NCI-H1417 treated with DMSO at 0.1 percent for 48 hours (cell line): ENCODE measurements at places on chromosomes 5 and 9.

DNA sequence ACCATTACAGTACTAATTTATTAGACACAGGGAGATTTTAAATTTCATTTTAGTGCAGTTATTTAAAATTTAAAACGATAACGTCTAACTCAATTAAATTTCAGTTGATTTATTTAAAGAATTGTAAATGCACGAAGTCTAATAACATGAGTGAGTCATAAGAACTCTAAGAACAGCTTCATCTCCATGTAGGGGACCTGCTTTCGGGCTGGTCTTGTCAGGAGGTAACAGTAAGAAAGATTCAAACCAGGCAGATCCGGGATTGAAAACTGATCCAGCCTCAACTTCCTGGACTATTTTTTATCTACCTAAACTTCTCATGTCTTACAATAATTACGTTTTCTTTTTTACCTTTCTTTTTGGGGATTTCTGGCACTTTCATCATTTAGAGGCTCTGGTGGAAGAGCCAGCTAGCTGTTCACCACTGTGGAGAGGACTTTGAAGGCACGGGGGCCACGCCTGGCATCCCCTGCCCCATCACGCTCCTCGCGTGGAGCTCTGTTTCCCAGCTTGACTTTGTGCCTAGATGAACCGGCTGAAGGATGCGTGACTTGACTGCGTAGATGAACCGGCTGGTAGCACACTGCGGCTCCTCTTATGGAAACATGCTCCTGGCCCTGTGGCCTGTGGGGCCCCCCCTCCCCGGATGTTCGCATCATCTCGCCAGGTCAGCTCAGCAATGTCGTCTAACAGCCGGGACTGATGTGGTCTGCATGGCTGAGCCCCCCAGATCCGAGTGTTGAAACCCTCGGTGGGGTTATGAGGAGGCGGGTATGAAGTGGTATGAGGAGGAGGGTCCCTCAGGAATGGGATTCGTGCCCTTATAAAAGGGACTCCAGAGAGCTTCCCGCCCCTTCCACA, 26.0 kb downstream of the NDUFS6 start:
- no peak for DNase-seq

DNA sequence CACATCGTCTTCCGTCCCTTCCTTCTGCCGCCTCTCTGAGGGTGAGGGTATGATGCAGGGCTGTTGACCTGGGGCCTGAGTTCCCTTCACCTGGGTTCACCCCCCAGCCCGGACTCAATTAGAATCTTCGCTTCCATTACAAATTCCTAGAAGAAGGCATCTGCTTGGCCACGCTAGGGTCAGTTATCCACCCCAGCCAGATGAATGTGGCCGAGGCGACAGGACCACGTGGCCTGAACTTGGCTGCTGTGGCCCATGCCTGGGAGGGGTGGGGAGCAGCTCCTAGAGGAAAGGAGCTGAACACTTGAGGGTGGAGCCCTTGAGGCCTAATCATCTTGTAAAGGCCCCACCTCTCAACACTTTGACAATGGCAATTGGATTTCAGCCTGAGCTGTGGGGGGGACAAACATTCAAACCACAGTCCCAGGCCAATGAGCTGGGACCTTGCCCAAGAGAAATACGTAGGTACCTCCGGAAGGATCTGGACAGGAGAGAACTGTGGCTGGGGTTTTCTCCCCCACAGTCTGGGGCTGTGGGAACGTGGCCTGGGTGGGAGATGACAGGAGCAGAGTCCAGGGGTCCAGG, 90.6 kb upstream of the ADAMTS2 start:
- no peak for DNase-seq

- DNase-seq, result no peak
Observed at GRCh38 chr5:150595466-150596031, 44.9 kb upstream of the SYNPO start.

DNA sequence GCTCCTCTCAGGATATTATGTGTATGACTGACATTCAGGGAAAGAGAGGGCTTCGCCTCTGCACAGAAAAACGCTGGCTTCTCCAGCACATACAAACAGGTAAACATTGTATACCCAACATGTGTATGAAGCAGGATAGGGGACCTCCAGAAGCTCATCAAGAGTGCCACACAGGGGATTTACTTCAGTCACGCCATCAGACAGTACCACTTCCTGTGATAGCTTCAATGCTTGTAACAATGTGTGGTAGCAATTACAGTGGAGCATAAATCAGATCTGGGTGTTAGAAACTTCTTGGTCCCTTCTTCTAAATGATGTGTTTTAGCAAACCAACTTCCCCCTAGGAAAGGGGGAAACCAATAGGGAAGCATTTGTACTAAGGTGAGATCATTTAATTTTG, 160.8 kb downstream of the TSSK1B start:
- DNase-seq, result no peak

- no peak for DNase-seq
Observed at GRCh38 chr5:68994645-68995044, 99.2 kb upstream of the SLC30A5 start.

DNA sequence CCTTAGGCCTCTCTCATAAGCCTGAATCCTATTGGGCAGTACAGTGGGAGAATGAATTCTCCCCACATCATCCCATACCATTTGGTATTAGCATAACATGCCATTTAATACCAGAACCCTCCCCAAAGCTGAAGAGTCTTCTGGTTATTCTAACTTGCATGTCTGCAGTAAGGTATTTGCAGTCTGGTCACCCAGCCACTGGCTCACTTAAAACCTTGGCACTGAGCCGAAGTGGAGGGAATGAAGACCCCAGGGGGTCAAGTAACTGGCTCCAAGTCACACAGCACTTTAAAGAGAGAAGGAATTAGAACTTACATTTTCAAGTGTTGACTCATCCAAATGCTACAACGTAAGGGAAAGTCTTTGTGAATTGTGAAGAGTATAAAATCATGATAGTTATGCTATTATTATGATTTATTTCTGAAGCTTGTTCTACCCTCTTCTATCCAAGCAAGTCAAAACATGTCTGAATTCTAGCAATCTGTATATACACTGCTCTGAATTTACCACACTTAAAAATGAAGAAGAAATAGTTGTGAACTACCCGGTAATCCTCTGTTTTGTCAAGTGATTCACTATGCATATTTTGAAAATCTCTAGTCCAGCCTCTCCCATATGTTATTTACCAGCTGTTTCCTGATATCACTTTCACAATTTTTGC, 28.5 kb downstream of the GLRA1 start:
- DNase-seq, result no peak

DNA sequence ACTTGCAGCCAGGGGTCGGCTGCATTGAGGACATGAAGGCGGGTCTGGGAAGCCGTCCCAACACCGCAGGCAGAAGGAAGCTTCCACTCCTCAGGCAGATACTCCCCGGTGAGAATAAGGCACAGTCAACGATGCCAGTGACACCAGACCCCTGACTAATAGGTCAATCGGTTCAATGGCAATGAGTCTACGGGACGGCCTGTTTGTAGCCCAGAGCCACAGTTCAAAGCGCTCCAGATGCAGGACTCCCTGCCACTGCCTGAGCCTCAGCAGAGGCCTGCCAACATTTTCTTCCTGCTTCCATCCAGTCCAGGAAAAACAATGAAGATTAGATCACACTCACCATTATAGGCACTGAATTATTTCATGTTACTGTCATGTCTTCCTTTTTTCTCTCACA, 84.5 kb upstream of the SIMC1 start:
- DNase-seq, result no peak

DNA sequence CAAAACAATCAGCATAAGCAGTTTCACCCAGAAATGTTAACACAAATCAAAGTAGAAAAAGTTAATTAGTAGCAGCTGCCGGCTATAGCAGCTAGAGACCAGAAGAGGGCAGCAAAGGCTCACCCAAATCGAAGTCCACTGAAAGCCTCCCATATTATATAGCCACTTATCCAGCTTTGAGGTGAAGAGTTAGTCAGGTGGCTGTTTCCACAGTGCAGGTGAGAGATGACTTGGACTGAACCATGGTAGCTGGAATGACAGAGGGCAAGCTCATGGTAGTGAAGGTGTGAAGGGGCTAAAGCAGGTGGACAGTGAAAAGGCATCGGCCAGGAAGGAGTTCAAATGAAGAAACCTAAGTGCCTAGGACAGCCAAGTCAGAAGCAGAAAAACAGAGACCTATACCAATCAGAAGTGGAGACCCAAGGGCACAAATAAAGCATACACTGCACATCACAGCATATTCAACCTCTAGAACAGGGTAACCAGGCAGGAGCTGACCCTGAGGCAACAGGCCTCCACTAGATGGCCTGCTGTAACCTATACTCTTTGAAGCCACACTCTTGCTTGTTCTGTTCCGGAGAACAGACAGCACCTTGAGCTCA, 7.2 kb upstream of the RNF38 start:
- no peak for DNase-seq

DNA sequence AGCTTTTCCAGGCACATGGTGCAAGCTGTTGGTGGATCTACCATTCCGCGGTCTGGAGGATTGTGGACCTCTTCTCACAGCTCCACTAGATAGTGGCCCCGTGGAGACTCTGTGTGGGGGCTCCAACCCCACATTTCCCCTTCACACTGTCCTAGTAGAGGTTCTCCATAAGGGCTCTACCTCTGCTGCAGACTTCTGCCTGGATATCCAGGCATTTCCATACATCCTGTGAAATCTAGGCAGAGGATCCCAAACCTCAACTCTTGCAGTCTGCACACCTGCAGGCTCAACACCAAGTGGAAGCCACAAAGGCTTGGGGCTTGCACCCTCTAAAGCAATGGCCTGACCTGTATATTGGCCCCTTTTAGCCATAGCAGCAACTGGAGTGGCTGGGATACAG, 283.4 kb upstream of the KLF4 start:
- DNase-seq, result no peak

GRCh38 chr9:101711330-101711941, 27.0 kb downstream of the GRIN3A start:
- DNase-seq, result no peak

- DNase-seq, result no peak
Observed at GRCh38 chr9:99722877-99723276, 98.8 kb upstream of the NR4A3 start.

- no peak for DNase-seq
Observed at GRCh38 chr9:1052365-1053281, 2.5 kb downstream of the DMRT2 start.

GRCh38 chr5:5209089-5209488, 69.0 kb downstream of the ADAMTS16 start:
- DNase-seq, result no peak

- DNase-seq, result no peak
Observed at GRCh38 chr5:132054697-132055440, 5.6 kb upstream of the IL3 start.

GRCh38 chr9:35453786-35454185, 36.1 kb upstream of the RUSC2 start:
- DNase-seq, result no peak

- no peak for DNase-seq
Observed at GRCh38 chr5:56432321-56432720, 199.2 kb upstream of the ANKRD55 start.

DNA sequence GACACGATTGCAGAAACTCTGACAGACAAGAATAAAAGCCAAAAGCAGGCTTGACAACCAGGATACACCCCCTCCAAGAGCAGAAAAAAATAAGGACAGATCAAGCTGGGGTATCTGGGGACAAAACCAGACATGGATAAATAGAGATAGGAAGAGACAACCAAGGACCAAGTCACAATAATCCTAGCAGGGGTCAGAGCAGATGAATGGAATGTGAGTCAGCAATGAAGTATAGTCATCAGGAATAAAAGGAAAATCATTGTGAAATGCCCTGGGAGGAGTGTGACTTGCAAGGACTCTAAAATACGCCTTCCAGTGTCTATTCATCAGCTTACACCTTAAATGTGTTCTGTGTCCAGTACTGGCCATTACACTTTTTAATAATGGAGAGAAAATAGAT, 206.8 kb downstream of the CAAP1 start:
- no peak for DNase-seq

GRCh38 chr9:114348261-114348905, 18.7 kb downstream of the ORM2 start:
- DNase-seq, result no peak

DNA sequence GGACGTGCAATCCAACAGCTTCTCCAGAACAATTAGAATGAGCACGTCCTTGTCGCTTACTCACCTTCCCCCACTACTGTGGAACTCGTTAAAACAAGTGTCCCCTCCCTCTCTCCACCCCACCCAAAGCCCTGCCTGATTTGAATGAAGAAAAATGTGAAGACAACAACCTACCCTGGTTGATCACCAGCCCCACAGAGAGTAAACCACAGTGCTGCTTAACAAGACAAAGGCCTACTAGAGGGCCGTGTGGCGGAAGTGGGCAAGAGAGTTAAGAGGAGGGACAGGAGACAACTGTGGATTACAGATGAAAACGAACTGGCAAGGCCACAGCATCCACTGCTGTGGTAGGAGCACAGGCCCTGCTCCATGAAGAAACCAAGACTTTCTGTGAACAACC, 51.1 kb downstream of the CDK5RAP2 start:
- DNase-seq, result no peak

DNA sequence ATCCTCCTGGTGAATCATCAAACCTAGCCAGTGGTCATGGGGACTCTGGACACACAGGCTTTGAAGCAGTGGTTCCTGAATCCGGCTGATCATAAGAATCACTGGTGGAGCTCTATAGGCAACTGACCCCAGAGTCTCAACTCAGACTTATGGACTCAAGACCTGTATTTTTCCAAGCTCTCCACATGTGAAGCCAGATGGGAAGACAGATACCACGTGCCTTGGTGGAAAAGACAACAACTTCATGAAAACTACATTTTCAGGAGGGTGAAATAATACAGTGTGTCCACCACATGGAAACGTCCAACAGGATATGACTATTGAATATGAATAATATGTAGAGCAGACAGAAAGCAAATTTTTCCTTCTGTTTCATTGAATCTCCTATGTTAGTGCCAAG, 33.7 kb downstream of the GABRP start:
- no peak for DNase-seq

GRCh38 chr5:26872337-26872736, 166.0 kb downstream of the CDH9 start:
- no peak for DNase-seq

DNA sequence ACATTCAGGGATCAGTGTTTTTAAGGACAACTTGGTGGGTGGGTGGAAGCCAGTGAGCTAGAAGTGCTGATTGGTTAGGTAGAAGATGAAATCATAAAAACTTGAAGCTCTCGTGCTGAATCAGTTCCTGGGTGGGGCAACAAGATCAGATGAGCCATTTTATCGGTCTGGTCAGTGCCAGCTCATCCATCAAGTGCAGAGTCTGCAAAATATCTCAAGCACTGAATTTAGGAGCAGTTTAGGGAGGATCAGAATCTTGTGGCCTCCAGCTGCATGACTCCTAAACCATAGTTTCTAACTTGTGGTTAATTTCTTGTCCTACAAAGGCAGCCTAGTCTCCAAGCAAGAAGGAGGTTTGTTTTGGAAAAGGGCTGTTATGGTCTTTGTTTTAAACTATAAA, 166.4 kb downstream of the FAM170A start:
- no peak for DNase-seq

GRCh38 chr5:58407042-58407719, 52.7 kb downstream of the PLK2 start:
- no peak for DNase-seq

DNA sequence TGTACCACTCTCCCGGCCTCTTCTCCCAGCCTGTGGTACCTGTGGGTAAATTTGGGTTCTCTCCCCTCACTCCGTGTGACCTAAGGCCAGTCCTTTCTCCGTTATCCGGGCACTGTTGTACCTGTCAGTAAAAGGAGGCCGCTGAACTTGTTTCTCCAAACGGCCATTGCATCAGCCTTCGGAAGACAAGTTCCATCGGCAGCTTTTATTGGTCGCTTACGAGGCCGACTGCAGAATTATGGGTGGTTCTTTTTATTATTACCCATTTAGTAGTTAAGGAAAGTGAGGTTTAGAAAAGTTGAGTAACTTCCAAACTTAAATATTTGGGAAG, 558 bp downstream of the GRPEL2 start:
- no peak for DNase-seq
